ENCODE measurements at places on chromosomes 5 and 9. TPM values are rescaled to one million over a fixed set of nuclear protein-coding genes. Genes with fewer than 3 reads are reported as not detected.

The SLC12A2 gene
- 16.7 TPM for total RNA-seq

The ARL10 gene
- 14.0 TPM for total RNA-seq

The HTR1A gene
- not detected for total RNA-seq

DNA sequence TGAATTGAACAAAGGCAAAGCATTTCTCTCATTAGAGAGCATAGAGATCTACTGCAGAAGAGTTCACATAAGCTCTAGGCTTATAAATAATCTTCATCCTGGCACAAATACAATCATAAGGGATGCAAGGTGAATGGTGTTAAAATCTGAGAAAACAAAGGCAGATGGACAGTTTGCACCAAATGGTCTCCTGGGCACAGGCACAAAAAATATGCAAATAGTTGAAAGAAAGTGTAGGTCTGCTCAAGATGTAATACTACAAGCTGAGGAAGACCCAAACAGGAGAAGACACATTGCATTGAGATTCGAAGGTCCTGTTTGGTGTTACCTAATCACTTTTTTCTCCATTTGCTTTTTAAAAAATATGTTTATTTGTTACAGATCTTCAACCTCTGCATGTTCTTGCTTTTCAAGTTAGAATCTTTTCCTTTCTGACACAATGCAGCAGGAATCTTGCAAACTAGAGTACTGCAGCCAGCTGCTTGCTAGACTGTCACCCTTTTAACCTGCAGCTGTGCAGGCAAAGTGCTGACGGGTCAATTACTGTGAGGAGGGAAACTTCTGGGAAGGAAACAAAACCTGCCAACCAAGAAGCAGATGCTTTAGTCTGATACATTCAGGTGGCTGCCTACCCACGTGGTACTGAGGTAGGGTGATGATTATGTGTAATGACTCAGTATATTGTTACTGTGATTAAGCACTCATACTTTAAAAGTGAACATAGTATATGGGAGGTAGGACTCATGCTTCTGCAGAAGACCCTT lies 1048.6 kb upstream of the SEMA6A start:
- no peak for DNase-seq

GRCh38 chr9:1804128-1804865 lies 210.8 kb upstream of the SMARCA2 start:
- DNase-seq: no peak

DNA sequence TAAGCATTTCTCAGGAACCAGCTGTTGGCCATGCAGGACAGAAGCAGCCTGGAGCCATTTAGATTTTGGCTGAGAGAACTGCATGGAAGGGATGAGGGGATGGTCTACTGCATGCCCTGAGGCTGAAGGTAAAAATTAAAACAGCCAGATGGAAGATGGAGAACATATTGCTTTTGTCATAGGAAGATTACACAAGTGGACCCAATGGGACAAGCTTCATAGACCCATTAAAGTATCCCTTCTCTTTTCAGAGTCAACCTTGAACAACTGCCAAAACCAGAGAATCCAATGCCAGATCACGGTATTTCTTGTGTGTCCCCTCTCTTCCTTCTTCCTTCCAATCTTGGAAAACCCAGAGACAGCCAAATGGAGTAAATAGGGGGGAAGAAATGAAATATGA lies 253.4 kb downstream of the NR2F1-AS1 start:
- no peak for DNase-seq

GRCh38 chr9:133089271-133089671 lies 27.5 kb downstream of the CEL start:
- no peak for DNase-seq

DNA sequence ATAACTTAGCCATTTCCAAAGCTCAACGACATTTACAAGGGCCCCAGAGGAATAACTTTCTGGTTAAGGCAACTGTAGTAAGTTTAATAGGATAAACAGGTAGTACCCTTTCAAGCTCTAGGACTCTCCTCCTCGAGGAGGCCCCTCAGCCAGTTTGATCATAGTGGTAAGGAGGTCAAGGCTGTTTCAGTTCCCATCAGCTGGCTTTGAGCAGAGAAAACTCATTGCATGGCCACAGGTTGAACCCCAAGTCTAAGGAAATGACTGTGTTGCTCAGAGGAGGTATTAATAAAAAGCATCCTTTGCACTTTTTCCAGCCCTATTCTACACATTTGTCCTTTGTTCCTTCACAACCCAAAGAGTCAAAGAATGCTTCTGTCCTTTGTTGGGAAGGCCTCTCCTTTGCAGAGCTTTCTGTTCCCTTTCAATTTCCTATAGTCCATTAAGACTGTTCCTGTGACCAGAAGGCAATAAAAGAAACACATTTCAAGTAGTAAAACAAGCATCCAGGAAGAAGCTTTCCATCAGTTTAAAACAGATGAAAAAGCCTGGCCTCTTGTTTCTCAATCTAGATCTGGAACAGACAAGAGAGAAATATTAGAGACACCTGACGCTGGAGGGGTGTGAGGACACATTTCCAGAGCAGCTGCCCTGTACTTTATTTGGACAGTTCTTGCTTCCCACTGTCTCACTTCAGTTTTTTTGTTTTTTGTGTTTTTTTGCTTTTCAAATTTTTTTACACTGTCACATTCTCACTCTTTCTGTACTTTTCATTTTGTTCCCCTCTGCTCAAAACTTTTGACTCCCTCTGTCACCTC lies 54.1 kb downstream of the PRRC1 start:
- DNase-seq: no peak
